ENCODE measurements at places on chromosomes 4 and X.

DNA sequence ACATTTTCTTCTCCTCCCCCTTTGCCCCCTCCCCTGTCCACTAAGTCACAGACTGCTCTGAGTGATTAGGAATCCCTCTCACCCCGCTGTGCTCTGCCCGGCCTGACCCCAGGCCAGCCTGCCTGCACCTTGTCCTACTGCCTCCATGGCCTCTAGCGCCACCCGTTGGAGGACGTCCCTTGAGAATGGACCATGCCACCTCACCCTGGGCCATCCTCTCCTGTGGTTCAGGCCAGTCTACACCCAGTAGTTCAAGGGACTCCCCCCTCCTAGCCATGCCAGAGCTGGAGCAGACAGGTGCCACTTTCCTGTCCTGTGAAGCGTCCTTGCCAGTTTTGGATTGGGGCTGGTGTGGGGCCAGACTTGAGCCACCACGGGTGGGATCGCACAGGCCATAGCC is 9.7 kb upstream of the IRAK1 start:
- DNase-seq: no peak

GRCh38 chr4:183903021-183903760 is 1.9 kb upstream of the STOX2 start:
- DNase-seq: no peak

DNA sequence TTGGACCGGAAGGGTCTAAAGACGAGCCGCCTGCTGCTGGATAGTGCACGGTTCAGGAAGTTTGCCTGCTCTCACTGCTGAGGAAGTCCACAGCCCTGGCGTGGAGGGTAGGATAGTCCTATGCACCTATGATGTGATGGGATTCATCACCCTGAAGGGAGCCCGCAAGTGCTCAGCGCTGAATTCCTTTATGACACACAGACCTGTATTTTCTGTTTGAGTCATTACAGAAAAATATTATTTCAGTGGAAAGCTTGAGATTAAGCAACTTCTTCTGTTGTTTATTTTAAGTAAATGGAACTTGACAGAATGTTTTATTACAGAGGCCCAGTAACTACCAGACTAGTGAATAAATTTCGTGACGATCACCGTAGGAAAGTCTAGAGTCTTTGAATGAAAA is 123.2 kb downstream of the TRIML1 start:
- DNase-seq: no peak

DNA sequence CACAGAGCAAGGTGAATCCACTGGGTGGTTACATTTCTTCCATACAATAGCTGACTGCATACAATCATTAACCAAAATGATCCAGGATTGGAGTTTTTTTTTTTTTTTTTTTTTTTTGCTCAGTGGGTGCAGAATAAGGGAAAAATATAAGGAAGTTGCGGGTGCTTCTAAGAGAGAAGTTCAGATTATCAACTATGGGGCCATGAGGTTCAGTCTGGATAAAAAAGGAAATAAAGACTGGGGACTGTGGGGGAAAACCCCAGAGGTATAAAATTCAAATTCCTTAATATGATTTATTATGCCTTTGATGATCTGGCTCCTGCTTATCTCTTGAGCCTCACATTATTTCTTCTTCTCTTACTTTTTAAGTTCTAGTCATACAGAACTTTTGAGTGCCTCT is 5.9 kb upstream of the EIF1AX start:
- no peak for DNase-seq

GRCh38 chr4:168318266-168318895 is at the start of gene DDX60:
DDX60 (minus strand) TSS chr4:168318752; CDS start chr4:168311259, 7,493 bp downstream.
- peak; percentile 82 for DNase-seq

DNA sequence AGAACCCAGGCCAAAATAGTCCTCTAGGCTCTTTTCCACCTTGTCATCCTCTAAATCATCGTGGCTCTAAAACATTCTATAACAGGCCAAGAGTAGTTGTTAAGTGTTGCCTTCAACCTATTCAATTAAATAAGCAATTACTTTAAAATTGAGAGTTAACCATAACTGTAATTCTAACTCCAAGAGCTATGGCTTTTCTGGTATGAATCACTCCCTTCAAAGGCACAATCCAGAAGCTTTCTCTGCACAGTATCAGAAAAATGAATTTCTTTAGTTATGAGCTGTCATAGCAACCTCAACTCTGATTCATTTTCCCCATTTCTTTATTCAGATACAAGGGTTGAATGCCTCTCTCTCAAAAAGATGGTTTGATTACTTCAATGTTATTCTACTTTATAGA is 21.7 kb downstream of the INPP4B start:
- DNase-seq: no peak

DNA sequence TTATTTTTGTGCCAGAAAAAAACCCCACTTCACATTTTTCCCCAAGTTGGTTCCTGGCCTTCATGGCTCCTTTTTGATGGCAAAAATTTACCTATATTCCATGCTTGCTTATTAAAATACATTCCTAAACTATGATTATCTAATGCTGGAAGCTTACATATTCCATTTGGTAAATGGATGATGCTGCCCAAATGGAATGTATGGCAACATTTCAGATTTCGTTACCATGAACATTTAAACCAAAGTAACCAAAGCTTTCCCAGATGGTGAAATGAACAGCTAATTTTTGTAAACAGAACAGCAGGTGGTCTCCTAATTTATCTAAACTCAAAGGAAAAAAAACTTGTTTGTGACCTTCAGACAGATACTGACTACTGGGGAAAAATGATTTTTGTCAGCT is 110.8 kb upstream of the TEX13A start:
- DNase-seq: no peak

DNA sequence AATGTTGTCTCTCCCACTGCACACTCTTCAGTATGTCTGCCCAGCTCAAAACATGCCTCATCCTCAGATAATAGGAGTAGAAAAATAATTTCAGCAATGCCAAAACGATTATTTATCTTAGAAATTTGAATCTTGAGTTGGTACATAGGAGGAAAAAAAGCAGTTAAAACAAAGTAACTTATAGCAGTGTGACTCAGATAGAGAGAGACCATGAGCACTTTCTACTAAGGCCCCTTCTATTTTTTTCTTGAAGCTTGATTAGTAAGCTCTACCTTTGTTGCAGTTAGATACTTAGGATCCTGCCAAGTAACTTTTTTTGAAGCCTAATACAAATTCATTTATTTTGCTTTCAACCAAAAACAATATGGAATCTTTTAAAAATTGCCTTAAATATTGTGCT is 212.3 kb downstream of the MAD2L1 start:
- DNase-seq: no peak

DNA sequence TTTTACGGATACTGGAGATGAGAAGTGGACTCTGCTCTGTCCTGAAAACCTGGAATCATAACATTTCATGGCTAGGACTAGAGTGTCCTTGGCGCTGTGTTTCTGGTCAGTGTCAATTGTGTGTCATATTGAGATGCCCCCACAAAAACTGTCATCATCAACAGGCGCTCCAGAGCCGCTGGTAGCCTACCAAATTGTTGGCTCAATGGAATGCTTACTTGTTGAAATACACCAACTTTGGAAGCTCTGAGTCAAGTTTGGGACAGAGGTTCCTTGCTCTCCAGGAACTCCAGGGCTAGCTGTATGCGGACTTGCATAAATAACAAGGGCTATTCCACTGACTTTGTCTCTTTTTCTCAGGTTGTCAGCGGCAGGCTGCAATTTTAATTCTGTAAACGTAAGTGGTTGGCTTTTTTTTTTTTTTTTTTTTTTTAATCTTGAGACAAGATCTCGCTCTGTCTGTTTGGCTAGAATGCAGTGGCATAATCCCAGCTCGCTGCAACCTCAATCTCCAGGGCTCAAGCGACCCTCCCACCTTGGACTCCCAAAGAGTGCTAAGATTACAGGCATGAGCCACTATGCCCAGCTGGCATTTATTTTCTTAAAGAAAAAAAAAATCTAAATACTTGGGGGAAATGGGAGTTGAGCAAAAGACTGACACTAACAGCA is 871 bp upstream of the HPGD start:
- no peak for DNase-seq

GRCh38 chr4:79472693-79473438 is 64.8 kb upstream of the GK2 start:
- no peak for DNase-seq

- no peak for DNase-seq
Observed at GRCh38 chrX:42247241-42247640, 323.9 kb upstream of the CASK start.

GRCh38 chr4:70715097-70715496 is 6.7 kb upstream of the RUFY3 start:
- DNase-seq: no peak

GRCh38 chr4:110165382-110166286 is 32.8 kb downstream of the ELOVL6 start:
- peak; percentile 9 for DNase-seq

- no peak for DNase-seq
Observed at GRCh38 chr4:122065149-122065548, 87.0 kb upstream of the BLTP1 start.

- DNase-seq: no peak
Observed at GRCh38 chrX:13076176-13076961, 31.9 kb upstream of the FAM9C start.

- no peak for DNase-seq
Observed at GRCh38 chrX:1618689-1619088, 3.8 kb downstream of the ASMT start.

- DNase-seq: no peak
Observed at GRCh38 chrX:150150076-150150779, 211.9 kb upstream of the EOLA2 start.

GRCh38 chrX:139751053-139751452 is 43.1 kb upstream of the MCF2 start:
- no peak for DNase-seq

DNA sequence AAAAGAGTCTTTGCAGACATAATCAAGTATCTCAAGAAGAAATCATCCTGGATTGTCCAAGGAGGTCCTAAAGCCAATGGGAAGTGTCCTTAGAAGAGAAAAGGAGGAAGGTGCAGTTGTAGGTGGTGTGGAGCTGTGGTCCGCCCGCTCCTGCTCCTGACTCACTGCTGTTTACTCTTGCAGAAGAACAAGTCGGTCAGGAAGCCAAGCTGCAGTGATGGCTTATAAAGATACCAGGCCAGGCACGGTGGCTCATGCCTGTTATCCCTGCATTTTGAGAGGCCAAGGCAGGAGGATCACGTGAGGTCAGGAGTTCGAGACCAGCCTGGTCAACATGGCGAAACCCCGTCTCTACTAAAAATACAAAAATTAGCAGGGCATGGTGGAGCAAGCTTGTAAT is 66.4 kb upstream of the ATP6AP2 start:
- no peak for DNase-seq

- no peak for DNase-seq
Observed at GRCh38 chrX:130094696-130095095, 15.6 kb downstream of the ELF4 start.

DNA sequence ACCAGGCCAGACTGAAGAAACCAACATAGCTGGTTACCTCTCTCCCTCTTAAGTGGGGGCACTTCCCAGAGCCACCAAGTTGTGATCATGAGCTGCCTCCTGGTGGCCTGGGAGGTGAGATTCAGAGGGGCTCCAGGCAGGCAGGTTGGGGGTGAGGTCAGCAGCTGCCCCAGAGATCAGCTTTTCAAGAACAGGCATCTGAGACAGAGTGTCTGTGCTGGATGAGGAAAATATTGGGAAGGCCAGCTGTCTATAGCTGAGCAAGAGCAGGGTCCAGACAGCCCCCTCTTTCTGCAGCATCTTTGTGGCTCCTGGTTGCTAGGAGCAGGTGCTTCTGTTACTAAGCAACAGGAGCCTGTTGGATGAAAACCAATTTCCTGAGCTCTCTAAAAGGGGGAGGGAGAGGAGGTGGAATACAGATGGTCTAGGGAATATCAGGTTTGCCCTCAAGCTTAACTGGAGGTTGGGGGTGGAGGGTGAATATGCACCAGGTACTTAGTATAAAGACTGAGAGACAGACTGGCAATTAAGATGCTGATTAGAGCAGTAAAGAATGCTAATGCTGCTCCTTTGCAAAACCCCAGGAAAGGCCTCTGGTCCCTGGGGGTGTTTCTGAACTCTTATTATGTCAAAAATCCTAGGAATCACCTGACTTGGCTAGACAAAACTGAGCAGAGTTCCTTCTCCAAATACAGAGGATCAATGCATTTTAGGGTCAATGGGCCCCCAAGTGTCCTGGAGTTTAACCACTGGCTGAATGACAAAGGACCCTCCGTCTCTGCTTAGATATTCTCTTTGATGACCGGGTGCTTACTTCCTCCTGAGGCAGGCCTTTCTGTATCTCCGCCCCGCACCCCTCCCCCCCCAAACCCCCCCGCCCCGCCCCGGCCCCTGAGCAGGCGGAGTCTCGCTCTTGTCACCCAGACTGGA is 21.4 kb downstream of the ZCCHC13 start:
- peak; percentile 96 for DNase-seq

GRCh38 chrX:17442898-17443297 is 67.9 kb downstream of the NHS start:
- no peak for DNase-seq

DNA sequence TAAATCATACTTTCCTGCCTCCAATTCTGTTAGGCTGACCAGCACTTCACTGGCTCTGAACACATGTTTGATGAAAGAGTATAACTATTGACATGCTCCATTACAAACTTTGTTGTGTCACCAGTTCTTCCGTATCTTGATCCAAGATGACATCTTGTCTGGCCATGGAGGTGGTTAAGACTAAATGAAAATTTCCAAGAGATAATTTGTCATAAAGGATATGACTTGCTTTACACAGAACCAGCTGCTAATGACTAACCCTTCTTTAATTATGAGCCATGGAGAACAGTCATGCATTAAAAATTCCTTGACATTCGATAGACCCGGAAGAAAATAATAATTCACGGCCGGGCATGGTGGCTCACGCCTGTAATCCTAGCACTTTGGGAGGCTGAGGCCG is 17.7 kb upstream of the N4BP2 start:
- no peak for DNase-seq

GRCh38 chrX:23483396-23483795 is 148.7 kb downstream of the PTCHD1 start:
- no peak for DNase-seq

GRCh38 chr4:52729586-52729985 is 21.6 kb downstream of the ERVMER34-1 start:
- DNase-seq: no peak

- DNase-seq: no peak
Observed at GRCh38 chr4:48262926-48263325, 6.7 kb downstream of the TEC start.

GRCh38 chr4:25098964-25099891 is 61.0 kb downstream of the SEPSECS start:
- DNase-seq: no peak

- DNase-seq: no peak
Observed at GRCh38 chr4:32172761-32173160, 1452.6 kb downstream of the PCDH7 start.

GRCh38 chr4:81913427-81913879 is 441.7 kb upstream of the RASGEF1B start:
- no peak for DNase-seq

DNA sequence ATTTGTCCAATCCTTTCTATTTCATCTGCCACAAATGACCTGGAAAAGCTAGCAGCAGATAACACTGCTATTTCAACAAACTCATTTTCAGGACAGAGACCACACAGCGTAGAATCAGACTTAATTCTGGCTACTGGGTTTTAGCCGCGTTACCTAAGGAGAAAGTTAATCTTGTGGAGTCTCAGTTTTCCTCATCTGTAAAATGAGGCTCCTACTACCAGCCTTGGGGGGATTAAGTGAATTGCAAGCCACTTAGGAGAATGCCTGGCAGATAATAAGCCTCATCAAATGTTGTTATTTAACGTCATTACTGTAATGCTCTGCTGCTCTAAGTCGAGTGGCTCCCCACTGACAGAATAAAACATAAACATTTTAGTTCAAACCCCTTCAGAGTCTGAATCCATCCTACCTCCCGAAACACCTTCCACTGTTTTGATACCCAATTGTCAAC is 1.4 kb downstream of the CCNI start:
- no peak for DNase-seq

GRCh38 chrX:1493877-1494510 is 41.3 kb upstream of the ASMTL start:
- DNase-seq: no peak

GRCh38 chrX:3748052-3748559 is 34.7 kb upstream of the PRKX start:
- no peak for DNase-seq

All from NCI-H1417 (cell line).